ENCODE measurements at places on chromosomes 2 and 18.

GRCh38 chr2:119158563-119159347 lies at the start of gene C1QL2:
Gene C1QL2, minus strand, starts transcription at chr2:119158751. Its CDS starts 482 bp downstream, at chr2:119158269.
- DNase-seq = no peak

GRCh38 chr18:6885006-6885481 lies 155.5 kb downstream of the ARHGAP28 start:
- DNase-seq = no peak

GRCh38 chr2:192159736-192160135 lies 35.0 kb downstream of the TMEFF2 start:
- DNase-seq = no peak

GRCh38 chr2:151968770-151969470 lies 129.9 kb downstream of the CACNB4 start:
- DNase-seq = no peak

- no peak for DNase-seq
These were observed 41.5 kb downstream of the BIN1 start for GRCh38 chr2:127065299-127065939.

DNA sequence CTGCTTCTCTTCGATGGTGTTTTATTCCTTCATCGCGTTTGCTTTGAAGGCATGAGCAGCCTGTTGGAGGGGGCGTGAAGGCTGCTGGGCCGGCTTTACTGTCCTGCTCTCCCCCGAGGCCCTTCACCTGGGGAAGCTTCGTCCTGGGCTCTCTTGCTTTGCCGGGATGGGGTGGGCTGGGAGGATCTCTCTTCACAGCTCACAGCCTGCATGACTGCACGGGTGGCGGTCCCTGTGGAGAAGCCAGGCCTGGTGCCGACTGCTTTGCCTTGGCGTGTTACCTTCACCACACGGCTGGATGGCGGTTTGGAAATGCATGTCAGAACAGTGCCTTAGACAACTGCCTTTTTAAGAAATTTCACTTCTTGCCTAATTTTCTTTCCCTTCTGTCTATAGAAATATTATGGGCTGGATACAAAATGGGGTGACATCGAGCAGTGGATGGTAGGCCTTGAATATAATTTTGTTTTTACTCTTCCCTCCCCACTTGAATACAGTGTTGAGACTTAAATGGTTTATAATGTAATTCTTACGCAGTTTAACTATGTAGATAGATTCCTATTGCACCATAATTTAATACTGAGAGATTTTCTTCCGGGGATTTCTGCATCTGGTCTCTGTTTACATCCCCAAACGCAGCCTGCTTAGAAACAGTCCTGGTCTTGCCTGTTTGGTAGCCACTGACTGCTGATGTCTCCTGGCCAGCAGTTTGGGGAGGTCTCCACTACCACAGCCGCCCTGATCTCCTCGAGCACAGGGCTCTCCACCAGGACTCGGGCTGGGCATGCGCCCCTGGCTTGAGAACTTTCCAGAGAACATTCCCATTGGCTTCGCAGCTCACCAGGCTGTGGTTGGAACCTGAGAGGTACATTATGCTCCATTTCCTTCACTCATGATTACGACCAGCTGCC lies 81.0 kb upstream of the RBM44 start:
- no peak for DNase-seq

- no peak for DNase-seq
These were observed 265.0 kb downstream of the KCNJ3 start for GRCh38 chr2:154963511-154963910.

Data from CMK (cell line).